ENCODE measurements at places on chromosomes 1 and 21.
A peak's percentile ranks its signal among the peaks of the same experiment; 100 is the strongest.

GRCh38 chr21:17196623-17197022, 316.2 kb upstream of the CXADR start:
- no peak for DNase-seq

DNA sequence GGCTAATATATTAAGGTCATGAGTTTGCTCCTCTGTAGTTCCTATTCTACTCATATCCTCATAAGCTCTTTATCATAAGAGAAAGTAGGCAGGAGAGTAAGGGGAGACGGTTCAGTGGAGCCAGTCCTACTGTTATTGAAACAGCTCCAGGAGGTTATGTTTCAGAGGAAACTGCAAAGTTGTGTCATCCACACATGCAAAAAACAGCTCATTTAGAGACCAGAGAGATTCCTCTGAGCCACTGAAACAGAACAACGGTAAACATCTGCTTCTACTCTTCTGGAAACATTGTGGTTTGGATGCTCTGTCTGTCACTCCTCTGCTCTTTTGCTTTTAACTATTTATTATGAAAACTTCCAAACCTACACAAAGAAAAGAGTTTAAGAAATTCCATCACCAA, 66.3 kb upstream of the PPP2R5A start:
- DNase-seq = no peak

DNA sequence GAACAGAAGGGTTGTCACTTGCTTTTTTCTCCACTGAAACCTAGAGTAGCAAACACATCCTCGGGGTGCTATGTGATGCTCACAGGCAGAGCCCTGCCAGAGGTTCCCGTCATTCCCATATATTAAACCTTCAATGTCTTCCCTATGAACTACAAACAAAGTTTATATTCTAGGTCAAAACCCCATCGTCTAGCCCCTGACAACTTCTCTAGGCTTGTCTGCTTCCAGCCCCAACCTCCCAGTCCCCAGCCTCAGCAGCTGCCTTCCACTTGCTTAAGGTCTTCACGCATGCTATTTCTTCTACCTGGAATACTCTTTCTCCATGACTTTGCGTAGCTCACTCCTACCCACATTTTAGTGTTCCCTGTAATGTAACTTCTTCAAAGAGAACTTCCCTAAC, 1.9 kb upstream of the TLR5 start:
- DNase-seq = no peak

DNA sequence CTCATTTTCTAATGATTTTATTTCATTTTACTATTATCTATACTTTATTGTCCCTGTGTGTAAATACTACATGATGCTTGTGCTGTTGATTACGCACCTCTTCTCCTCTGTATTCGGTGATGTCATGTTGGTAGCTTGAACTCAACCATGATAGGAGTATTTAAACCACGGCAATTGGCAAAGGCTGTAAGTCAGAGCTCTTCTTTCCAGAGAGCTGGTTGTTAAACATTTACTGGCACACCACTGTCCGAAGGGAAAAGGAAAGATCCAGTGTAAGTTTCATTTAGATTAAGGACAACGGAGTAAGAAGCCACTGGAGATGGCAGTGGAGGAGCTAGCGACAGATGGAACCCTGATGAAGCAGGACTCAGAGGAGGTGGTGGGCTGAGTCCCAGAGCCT, 93.4 kb upstream of the KCNE2 start:
- DNase-seq = no peak

DNA sequence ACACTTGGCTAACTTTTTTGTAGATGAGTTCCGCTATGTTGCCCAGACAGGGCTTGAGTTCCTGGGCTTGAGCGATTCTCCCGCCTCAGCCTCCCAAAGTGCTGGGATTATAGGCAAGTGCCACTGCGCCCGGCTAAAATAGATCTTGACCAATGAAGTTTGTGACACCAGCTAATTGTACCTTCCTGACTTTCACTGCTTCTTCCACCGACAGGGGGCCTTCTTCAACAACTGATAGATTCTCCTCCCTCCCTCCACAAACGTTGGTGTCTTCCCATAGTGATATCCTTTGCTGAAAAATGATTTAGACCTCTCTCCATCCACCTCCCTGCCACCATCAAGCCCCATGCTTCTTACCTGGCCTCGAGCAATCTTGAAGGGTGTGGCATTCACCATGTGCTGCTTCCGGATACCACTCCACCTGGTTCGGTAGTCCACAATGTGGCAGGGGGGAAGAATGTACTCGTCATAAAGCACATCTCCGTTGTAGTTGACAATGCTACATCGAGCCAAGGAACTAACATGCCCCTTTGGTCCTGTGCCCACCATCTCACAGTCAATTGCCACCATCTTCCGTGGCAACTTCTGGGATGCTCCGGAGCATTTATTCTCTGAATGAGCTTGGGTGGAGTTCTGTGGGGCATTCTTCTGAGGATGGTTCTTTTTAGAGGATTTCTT, 1.6 kb upstream of the METTL25B start:
- DNase-seq = peak; percentile 45

- peak; percentile 67 for DNase-seq
Observed at GRCh38 chr1:117059334-117059677, 820 bp upstream of the TTF2 start.

- DNase-seq = no peak
Observed at GRCh38 chr1:3858231-3858981, 1.1 kb downstream of the DFFB start.

- no peak for DNase-seq
Observed at GRCh38 chr1:55582084-55582483, 366.9 kb upstream of the USP24 start.

- DNase-seq = no peak
Observed at GRCh38 chr21:35254765-35255138, 205.7 kb upstream of the RUNX1 start.

DNA sequence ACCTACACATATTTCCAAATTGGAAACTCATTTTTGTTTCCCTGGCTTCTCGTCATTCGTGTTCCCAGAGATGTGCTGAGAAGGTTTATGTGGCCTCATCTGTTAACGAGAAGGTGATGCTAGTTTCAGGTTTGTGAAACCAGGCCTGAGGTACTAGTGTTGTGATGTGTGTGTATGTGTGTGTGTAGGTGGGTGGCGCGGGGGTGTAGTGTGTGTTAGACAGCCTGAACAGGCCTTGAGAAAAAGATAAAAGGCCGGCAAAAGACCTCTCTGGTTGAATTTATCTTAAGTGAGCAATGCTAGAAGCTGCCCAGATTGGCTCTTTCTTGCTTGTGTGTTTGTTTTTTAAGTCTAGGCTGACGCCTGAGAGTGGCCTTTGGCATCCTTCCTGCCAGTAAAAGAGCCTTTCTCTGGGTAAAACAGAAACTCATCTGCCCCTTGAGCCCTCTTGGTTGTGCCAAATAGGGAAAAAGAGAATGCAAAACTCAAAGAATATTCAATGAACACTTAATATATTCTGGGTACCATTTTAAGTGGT, 65.8 kb upstream of the HSD17B7 start:
- DNase-seq = no peak

GRCh38 chr1:56557746-56558145, 21.6 kb downstream of the PLPP3 start:
- DNase-seq = no peak

DNA sequence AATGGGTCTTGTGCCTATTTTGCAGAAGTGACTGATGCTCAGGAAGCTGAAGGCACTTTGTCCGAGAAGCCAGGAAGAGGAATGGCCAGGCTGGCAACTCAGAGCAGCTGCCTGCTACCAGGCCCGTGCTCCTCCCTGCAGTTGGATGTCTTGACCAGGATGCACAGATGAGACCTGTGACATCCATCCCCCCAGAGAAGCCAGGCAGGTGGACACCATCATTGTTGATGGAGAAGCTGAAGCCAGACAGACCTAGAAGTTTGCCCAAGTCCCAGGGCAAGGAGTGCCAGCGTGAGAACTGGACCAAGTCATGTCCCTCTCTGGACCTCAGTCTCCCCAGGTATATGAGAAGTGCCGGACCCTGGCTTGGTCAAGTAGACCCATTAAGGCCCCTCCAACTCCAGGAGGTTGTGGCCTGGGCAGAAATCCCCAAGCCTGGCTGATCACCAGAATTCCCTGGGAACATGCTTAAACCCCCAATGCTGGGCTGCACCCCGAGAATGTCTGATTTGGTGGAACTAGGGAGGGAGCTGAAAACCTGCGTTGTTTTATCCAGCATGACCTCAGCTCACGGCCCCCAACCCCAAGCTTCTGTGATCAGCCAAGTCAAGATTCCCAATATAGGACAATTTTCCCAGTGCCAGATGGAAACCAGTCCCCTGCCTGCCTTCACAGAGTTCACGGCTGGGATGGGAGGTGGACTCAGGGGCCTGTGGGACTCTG, 82.4 kb downstream of the CAMK2N1 start:
- no peak for DNase-seq

DNA sequence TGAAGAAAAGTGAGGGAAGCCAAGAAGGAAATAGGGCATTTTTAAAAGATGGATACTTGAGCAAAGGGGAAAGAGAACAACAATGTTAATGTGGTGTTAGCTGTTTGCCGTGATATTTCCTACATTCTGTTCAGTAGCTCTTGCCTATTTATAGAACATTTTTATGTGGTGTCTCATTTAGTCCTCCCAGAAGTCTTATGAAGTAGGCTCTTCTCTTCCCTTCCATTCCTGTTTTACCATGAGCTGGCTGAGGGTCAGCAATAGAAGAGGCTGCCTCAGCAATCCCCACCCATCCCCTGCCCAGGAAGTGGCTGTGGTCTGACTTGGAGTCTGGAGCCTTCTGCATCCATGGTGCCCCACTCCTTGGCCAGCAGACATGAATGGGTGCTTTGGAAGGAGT, 60.1 kb downstream of the KIAA0040 start:
- DNase-seq = no peak

DNA sequence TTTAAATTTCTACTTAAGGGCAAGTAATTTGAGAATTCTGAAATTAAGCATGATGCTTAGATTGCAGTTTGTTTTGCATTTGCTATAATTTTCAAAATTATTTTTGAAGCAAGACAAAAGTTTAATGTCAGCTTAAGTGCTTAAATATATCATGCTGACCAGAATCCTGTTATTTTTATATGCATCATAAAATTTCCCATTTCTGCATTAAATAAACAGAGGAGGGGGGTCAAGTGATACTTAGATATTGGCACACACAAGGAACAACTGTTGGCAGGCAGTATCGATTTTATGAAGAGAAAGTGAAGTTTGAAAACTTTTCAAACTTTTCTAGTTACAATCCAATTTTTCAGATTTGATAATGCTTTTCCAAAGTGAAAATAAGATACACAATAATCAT, 61.0 kb downstream of the MIER1 start:
- no peak for DNase-seq

DNA sequence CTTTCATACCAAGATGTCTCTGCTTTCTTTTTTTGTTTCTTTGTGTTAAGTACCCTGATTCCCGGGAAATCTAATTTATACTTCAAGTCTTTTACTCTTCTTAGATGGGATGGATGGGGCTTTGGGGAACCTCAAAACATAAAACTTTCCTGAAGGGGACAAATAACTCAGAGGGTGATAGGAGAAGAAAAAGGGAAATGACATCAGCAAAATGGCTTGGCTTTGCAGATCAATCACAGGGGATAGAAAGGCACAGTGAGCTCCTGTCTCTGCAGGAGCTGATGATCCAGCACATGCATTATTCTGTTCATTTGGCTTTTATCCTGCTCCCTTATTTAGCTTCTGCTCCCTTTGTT, 1.4 kb upstream of the CA14 start:
- DNase-seq = no peak

DNA sequence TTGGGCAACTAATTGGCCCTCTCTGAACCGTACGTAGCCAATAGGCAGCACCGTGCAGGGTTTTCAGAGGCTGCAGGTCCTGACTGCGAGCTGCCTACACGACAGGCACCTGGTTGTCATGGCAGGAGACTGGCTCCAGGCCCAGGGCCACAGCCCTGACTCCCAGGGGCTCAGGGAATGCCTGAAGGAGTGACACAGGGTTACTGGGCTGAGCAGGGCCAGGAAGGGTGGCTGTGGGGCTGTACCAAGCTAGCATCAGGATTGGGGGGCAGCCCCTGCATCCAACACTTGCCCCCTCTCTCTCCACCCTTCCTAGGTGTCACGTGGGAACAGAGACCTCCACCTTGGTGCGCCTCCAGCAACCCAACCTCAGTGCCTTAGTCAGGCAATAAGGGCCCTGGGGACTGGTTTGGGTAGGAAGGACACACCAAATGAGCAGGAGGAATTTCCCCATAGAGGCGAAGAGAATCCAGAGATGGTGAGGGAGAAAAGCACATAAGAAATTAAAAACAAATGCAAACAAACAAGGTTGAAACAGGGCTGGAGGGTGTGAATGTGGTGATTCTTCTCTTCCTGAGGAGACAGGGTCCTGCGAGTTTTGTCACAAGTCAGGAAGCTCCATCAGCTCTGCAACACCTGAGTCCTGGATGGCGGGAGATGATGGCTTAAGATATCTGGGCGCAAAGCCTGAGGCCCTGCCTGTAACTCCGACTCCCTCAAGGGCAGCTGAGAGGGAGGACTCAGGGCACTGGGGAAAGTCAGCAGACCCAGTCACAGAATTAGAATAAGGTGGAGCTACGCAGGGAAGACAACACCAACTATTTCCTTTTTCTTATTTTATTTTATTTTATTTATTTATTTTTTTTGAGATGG, 19.7 kb upstream of the RNU1-4 start:
- no peak for DNase-seq

DNA sequence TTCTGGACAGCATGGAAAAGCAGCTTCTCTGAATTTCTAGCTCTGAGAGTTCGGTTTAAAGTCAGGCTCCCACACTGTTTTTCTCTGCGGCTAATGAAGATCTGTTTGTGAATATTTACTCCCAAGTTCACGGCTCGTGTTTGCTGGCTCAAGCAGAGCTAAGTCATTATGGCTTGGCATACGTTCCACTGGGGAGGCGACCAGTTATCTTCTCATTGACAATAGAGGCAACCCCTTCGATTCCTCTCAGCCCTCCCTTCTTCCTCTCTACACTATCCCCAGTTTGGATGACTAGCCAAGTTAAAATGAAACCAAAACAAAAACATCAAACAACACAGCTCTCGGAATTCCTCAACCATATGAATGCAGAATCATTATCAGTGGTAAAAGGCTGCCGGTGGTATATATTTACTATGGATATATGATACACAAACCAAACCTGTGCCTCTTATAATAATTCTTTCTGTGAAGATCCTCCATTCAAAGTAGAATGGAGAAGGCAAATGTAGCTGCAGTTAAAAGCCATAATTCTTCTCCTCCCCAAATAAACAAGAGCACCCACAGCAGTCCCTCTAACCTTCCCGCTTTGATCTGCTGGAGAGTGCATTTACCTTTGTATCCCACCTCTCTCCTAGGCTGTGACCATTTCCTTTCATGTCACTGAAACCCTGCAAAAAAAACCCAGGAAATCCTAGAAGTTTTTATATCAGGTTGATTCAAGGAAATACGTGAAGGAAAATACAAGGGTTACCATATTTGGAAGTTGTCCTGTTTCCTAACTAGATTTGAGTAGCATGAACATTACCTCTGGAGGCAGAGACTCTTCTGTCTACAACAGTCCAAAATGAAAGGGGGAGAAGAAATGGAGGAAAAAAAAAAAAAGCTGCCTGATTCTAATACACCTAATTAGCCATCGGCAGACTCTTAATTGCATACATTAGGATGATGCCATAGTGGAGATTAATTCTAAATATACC, 108.3 kb upstream of the USH2A start:
- no peak for DNase-seq

GRCh38 chr1:9269721-9270120, 23.0 kb upstream of the SPSB1 start:
- DNase-seq = no peak

Data from activated gamma-delta T cell treated with Interleukin-2 at 50 U/mL for 16 hours (primary cell).